T-helper 17 cell (primary cell): ENCODE measurements at places on chromosomes 5 and 9.

DNA sequence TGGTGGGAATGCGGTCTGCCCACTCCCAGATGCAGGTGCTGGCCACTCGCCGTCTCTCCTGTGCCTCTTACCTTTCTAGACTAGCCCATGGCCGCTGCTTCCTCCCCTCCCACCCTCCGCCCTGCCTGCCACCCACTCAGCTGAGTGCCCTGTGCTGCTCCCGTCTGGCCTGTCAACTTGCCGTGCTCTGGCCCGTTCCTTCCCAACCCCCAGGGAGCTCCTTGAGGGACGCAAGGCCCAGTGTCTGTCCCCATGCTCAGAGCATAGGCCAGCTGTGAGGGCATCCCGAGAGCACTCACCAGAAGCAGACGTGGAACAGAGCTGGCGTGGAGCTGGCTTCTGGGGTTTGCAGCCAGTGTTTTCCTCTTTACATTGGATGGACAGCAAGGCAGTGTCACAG lies 20.2 kb downstream of the HNRNPH1 start:
- DNase-seq, result no peak

DNA sequence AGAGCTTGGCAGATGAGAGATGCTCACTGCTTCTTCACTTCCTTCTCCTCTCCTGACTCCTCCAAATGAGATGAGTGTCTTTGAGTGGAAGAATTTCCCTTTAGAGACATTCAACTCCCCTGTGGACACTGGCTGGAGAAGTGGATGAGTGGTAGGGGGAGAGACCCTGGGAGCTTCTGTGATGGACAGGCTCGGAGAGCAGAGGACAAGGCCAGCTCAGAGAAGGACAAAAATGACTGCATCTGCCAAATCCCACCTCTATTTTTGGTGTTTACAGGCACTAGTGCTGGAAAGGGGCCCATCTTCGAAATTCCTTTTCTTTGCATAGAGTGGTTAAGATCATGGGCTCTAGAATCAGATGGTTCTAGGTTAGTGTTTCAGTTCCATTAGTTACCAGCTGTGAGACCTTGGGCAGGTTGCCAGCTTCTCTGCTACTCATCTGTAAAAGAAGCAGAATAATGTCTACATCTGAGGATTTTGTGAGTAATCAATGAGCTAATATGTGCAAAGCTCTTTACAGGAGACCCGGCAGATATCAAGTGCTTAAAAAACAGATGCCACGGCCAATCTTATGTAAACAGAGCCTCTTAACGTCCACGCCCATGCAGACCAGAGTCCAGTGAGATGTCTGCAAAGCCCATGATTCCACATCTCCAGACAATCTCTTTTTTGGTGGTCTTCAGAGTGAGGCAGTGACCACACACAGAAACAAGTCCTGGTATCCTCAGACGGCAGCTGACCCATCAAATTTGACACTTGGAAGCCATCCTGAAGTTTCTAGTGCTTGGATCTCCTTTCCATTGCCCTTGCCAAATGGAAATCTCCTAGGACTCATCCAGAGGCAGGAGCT lies 13.6 kb upstream of the COL27A1 start:
- no peak for DNase-seq

DNA sequence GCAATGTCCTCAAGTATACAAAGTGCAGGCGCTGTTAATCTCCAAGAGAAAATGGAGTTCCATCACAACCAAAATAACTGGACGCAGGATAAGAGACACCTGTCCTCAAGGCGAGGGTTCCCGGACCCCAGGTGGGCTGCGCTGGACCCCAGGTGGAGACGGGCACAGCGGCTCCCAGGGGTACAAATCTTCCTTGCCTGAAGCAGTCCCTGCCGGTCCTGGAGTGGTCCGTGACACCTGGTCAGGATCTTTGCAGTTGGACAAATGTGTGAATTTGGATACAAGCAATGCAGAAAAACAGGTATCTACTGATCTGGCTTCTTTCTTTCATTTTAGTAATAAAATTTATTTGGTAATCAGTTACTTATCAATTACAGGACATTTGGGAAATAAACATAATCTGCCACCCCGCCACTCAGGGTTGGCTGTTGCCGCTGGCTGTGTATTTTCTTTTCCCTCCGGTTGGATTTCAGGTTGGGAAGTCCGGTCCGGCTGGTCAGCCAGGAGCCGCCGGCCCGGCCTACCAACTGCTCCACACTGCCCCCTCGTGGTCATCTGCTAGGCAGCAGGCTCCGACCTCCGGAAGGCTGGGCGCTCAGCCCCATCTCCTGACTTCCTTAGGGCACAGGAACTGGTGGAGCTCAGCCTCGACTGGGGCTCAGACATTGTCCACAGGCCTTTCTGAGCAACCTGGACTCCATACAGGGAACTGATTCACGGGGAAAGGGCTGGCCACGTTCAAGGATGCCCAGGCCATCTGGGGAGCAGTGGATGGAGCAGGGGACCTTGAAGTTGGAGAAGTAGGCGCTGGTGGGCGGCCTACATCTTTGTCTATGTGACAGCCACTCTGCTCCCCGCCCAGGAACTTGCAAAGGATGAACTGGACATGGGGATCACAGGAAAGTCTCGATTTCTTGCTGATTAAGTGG lies 43.4 kb downstream of the NXNL2 start:
- DNase-seq, result peak; percentile 57

- DNase-seq, result no peak
Measured at GRCh38 chr5:71829206-71829605, 110.1 kb downstream of the CARTPT start.

DNA sequence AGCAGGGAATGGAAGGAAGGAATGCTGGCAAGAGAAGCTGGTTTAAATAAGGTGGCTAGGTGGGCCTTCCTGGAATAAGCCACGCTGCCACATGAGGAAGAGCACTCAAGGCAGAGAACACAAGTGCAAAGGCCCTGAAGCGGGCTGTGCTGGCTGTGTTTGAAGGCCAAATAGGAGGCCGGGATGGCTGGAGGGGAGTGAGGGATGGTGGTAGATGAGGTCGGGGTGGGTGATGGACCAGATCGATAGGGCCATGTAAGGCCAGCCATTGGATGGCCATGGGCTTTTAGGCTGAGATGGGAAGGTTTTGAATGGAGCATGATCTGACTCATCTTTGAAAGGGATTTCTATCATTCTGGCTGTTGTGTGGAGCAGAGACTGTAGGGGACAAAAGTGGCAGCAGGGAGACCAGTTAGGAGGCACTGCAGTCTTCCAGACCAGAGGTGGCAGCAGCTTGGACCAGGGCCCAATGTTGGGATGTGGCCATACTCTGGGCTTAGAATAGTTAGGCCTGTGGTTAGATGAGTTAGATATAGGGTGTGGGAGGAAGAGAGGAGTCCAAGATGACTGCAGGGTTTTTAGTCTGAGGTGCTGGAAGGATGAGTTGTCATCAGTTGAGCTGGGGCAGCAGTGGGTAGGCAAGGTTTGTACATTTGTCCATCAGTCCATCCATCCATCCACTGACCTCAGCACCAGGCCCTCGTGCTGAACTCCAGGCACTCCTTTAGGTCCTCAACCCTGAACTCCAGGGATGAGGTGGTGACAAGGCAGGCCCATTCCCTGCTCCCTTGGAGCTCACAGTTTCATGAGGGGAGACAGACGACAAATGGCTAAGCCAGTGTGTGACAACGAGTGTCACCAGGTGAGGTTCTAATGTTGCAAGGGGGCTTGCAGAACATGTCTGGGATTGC lies 30.3 kb downstream of the NDST1 start:
- no peak for DNase-seq

- no peak for DNase-seq
Measured at GRCh38 chr9:105500108-105500766, 52.4 kb downstream of the FSD1L start.

GRCh38 chr5:75616371-75616881 lies 5.2 kb downstream of the ANKDD1B start:
- DNase-seq, result no peak

GRCh38 chr9:123941524-123942070 lies 11.7 kb upstream of the DENND1A start:
- DNase-seq, result no peak
